ENCODE measurements at places on chromosomes 13 and 19.
A peak's percentile ranks its signal among the peaks of the same experiment; 100 is the strongest.

GRCh38 chr19:55546822-55547614 lies 1.7 kb upstream of the SBK3 start:
- no peak for DNase-seq

- peak; percentile 38 for DNase-seq
These were observed 4.8 kb downstream of the IER2 start for GRCh38 chr19:13154911-13155471.

DNA sequence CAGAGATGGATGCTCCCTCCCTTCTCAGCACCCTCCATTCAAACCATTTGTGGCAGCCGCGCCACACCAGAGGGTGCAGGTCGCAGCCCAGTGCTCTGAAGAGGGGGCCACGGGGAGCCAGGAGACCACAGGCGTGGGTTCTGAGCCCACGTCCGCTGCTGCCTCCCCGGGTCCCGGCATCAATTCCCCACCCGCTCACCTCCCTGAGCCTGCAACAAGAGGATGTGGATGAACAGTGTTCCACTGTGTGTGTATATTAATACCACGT lies 120.1 kb upstream of the VSTM2B start:
- no peak for DNase-seq

DNA sequence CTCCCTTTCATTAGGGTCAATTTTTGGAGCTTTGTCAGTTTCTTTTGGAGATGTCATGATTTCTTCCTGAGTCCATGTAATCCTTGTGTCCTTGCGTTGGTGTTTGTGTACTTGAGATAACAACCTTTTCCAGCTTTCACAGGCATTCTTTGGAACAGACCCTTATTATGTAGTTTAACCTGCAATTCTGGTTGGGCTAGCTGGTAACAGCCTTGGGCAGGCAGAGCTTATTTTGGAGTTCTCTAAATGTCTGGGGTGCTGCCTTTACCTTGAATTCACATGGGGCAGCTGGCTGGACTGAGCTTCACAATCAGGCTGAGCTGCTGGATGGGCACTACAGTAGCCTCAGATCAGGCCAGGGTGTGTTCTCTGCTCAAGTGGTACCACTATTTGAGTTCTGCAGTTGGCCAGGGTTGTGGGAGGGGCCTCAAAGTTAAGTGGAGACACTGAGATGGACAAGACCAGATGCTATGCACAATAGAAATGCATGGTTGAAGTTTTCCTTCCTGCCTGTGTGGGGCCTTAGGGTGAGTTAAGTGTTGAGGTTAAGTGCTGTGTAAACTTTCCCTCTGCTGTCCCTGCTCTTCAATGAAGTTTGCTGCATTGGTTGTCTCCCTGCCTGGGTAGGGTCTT lies 277.3 kb downstream of the ATP8A2 start:
- no peak for DNase-seq

DNA sequence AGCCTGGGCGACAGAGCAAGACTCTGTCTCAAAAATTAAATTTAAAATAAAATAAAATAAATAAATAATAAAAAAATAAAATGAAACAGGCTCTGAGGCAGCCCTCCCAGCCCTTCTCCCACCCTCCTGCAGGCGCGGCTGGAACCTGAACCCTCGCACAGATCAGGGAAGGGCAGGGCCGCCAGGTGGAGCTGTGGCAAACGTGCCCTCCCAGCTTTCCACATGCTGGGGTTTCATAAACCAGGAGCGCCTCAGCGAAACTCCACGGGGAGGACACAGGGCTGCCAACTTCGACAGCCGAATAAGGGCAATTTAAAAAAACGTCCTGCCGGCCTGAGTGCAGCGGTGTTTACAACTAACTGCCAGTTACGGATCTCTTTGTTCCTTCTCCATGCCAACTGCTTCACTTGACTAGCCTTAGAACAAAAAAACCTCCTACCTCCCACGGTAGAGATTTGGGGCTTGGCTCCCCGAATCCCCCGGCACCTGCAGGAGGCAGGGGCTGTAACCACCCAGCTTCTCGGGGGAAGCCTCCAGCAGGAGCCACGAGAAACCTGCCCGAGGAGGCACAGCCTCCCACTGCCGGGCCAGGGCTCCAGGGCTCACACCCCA lies 15.9 kb downstream of the ZNF787 start:
- no peak for DNase-seq

DNA sequence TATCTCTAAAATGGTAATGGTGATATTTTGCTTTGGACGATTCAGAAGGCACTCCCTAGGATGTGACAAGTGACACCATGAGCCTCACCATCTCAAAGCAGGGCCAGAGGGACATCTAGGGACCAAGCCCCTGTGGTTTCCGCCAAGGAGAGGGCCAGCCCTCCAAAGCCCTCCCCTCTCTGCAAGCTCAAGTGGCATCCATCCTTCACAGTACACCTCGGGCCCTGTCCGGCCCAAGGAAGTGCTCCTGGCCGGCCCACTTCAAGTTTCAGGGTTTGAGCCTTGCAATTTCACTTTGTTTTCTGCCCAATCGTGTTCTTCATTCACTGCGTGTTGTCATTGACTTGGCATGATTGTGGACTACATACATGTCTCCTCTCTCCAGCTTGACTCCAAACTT lies 82.5 kb downstream of the TSHZ3 start:
- DNase-seq: no peak

- DNase-seq: no peak
These were observed 1092.3 kb downstream of the EFNB2 start for GRCh38 chr13:105442949-105443699.

DNA sequence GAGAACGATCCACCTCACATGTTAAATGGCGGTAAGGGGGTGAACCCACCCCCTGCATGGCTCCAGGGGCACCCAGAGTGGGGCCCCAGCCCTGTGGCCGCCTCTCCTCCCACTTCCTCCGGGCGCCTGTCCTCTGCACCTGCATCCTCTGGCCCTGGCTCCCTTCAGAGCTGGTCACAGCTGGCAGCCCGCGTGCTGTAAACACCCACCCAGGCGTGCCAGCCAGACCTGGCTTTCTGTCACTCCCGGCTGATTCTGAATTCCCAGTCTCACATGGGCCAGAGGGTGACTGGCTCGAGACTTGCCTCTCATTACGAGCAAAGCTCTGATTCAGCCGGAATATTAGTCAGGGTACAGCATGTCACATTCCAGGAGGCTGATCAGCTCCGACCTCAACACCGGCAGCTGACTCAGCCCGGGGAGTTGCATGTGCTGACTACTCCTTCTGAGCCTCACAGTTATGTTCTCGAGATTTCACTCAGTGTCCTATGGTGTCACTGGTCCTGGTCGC lies 75.1 kb downstream of the GNG7 start:
- DNase-seq: peak; percentile 26

- DNase-seq: no peak
These were observed 12.4 kb upstream of the GRWD1 start for GRCh38 chr19:48433337-48433736.

DNA sequence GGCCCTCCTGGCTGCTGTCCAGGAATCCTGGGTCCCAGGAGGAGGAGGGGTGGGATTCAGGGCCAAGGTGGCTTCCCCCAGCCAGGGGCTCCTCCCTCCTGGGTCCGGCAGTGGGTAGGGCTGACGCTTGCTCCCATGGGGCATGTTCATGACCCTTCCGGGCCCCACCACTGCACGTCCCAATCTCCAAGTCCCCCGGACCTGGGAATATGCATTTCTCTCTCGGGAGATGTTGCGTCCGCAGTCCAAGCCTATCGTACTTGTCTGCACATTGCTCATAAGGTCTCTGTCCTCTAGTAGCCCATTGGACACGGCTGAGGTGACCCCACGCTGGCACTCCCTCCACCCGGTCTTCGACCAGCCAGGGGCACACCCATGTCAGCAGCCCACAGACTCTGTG lies 192.3 kb downstream of the TEX29 start:
- DNase-seq: no peak

DNA sequence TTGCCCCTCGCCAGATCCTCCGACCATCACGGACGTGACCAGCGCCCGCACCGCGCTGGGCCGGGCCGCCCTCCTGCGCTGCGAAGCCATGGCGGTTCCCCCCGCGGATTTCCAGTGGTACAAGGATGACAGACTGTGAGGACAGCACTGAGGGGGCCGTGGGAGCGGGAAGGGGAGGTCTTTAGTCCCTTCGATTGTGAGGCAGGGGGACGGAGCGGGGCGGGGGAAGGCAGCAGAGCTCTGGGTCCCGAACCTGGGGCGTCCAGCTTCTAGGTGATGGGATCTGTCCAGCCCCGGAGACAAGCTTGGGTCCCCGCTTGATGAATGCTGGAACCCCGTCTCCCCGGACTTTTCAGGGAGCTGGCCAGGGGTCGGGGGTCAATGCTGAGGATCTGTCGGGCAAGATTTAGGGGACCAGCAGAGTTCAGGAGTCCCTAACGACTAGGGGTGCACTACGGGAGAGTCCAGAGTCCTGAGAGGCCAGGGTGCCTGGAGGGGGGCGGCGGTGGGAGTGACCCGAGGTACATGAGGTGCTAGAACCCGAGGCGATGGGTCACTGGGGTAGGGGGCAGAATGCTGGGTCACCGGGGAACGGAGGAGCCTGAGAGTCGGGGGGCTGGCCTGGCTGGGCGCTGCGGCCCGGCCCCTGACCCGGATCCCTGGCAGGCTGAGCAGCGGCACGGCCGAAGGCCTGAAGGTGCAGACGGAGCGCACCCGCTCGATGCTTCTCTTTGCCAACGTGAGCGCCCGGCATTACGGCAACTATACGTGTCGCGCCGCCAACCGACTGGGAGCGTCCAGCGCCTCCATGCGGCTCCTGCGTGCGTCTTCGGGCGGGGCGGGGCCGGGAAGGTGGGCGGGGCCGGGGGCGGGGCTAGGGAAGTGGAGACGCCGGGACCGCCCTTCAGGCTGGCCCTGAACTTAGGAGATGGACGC lies 14.6 kb downstream of the VSIG10L start:
- no peak for DNase-seq

DNA sequence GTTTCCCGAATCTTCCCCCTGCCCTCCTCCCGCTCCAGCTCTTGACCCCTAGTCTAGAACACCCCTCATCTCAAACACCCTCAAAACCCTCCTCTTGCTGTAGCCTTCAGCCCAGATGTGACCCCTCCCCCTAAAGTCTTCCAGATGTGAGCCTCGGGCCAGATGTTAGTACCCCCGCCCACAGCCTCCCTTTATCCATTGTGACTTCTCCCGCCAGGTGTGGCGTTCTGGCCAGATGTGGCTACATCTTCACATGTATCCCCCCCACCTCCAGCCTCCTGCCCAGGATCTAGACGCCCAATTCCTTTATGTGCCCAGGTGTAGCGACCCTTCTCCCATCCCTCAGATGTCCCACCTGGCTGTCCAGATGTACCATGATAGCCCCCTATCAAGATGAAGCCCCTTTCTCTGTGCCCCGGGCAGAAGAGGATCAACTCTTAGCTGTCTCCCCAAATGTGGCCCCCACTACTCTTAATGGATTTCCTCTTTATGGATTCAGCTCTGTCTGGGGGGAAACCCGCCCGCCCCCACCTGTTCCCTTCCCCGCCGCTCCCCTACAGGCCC lies 517 bp upstream of the LTBP4 start:
- no peak for DNase-seq

DNA sequence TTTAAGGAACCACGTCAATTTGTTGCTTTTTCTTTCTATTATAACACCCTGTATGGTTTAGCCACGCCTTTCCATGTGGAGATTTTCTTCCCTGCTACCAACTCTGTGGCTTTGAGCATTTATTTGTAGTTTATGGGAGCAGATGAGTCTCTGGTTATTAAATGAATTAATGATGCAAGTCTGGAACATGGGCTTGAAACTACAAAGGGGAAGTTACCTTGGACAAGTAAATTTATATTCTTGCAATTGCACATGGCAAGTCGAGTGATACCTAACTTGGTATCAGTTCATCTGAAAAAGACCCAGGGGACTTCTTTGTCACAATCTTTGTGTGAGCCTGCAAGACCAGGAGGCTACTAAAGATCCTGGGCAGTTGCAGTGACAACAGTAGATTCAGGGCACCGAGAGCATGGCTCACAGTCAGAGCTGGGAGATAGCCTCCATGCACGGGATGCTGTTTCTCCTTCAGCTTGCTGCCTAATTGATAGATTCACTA lies 24.4 kb downstream of the B3GLCT start:
- no peak for DNase-seq

DNA sequence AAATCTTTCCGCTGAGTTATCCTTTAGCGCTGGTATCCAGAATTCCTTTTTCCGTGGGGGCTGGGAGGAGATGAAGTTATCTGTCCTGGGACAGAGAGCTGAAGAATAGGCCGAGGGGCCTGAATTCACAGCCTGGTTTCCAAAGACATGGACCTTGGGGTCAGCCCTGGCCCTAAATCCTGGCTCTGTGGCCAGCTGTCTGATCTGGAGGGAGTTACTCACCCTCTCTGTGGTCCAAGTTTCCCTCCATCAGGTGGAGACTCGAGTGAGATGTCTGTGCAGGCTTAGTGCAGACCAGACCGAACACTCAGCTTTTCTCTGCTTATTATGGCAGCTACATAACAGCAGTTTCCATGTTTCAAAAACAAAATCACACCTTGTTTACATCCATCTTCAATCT lies 59.6 kb downstream of the CDADC1 start:
- DNase-seq: no peak

DNA sequence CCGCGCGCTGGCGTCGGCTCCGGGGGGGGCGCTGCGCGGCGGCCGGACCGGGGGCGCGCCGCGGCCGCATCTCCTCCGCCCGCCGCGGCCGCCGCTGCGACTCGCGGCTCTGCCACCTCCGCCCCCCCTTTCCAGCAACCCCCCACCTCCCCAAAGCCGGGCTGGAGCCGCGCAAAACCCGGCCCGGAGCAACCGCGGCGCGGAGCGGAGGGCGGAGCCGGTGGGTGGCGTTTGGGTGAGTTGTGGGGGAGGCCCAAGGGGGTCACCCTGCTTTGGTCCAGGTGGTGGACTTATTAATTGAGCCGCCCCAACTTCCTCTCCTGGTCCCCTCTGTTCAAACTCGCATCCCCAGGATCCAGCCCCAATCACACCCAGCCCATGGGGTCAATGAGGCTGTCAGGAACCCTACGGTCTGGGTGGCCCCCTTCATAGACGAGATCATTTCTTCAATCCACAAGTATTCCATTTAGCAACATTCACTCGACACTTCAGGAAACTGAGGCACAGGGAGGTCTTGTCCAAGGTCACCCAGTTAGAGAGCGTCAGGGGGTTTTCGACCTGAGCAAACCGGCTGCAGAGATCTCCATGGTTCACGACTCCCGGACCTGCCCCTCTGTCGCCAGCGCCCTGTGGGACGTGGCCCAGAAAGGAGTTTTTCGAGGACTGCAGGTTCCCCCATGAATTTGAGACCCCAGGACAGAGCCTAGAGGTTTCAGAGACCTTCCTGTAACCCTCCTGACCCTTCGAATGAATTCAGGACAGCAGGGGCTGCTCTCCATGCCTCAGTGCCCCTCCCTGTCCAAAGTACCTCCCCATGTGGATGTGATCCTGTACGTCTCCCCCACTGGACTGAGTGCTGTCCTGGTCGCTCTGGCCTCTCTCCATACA lies 22.4 kb upstream of the SEMA6B start:
- no peak for DNase-seq

DNA sequence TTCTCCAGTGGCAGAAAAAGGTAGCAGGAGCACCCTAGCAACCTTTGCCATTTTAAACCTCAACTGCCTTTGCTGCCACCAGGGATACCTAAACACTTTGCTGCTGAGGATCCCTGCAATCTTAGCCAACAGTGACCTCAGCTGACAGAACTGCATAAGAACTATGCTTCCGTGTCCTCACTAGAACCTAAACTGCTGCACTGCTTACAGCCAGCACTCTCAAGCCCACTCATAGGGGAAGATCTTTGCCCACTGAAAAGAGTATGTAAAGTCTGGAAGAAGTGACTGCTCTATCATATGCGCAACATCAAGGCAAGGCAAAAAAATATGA lies 270.0 kb upstream of the PCDH20 start:
- DNase-seq: peak; percentile 5

Measured in hypothalamus (tissue), 51 donors.